ENCODE measurements at places on chromosomes 2 and 18. TPM values are rescaled to one million over a fixed set of nuclear protein-coding genes. Genes with fewer than 3 reads are reported as not detected.

Gene RGPD4
- total RNA-seq: not detected

GRCh38 chr2:25103287-25103871, 61.5 kb downstream of the EFR3B start:
- no peak for DNase-seq

Gene RAB11FIP5
- 78.8 TPM for total RNA-seq

- DNase-seq: no peak
Observed at GRCh38 chr2:181889776-181890175, 1.8 kb upstream of the ITPRID2 start.

DNA sequence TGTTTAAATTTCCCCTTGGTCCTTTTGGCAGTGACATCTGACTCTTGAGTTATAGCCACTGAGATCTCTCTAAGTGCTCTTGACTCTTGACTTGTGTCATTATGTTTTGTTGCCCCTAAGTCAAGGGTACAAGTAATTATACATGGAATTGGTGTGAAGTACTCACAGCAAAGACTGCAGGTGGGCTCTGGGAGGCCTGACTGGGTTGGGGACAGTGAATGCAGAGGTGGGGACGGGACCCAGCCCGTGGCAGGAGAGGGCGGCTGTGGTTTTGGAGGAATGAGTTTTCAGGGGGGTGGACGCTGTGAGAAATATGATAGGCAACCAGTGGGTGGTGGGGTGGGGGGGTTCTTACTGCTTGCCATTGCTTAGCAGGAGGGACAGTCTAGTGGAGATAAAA, 97.8 kb downstream of the NCK2 start:
- no peak for DNase-seq

Gene C2orf78
- total RNA-seq: not detected

DNA sequence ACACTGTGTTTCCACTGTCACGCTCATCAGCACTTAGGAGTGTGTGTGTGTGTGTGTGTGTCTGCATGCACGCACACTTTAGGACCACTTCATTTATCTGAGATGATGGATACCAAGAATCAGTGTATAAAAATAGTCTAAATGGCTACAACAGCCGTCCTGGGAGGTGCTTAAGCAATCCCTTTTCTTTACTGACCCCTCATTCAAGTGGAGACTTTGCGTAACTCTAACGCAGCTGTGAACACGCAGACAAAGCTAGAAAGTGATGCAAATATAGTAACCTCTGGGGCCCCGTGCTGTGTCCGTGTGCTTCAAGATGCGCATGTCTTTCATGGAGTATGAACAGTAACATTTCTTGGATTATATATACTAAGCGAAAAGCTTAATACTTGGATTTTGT, 40.4 kb upstream of the RBM44 start:
- no peak for DNase-seq

Gene TMEM182
- 3.1 TPM for total RNA-seq

DNA sequence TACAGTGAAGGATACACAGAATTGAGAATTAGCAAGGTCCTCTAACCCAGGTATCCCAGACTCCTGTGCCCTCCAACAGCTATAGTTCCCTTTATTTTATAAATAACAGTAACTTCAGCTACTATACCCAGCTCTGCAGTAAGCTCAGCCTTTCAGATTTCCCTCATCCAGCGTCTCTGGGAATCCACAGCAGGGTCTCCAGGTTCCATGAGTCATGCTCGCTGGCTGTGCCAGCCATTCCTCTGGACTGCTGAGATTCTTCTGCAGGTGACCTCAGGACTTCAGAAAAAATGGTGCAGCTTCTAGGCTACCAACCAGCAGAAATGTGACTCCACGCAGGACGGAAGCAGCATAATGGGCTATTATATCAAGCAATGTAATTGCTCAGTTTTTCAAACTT, 419.3 kb downstream of the ZNF516 start:
- no peak for DNase-seq

DNA sequence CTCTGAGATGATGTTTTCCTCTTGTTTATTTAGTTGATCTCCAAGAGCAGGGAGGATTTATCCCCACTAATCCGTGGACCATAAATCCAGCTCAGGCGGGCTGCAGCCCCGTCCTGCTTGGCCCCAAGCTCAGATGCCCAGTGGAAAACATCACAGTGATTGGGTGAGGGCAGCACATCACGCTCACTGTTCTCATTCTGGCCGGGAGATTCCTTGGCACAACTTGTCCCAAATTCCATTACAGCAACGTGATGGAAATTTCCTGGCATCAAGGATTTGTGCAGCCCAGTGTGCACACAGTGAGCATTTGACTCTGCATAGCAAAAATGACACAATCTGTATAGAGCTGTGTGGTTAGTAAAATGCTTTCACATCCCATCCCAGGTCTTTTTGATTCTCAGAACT, 96.8 kb downstream of the VAPA start:
- DNase-seq: peak; percentile 45

Gene FAM117B
- 5.3 TPM for total RNA-seq

- DNase-seq: no peak
Observed at GRCh38 chr2:120599656-120600055, 136.0 kb upstream of the GLI2 start.

Gene POTEF
- not detected for total RNA-seq
